Fibroblast of skin of left biceps (primary cell): ENCODE measurements at places on chromosomes 1 and 21.

GRCh38 chr1:230792691-230793462 lies 45.7 kb downstream of the CAPN9 start:
- DNase-seq = no peak

GRCh38 chr1:190138702-190139101 lies 339.0 kb downstream of the BRINP3 start:
- DNase-seq = no peak

- DNase-seq = no peak
Measured at GRCh38 chr1:45686015-45686287, 382 bp downstream of the GPBP1L1 start.

DNA sequence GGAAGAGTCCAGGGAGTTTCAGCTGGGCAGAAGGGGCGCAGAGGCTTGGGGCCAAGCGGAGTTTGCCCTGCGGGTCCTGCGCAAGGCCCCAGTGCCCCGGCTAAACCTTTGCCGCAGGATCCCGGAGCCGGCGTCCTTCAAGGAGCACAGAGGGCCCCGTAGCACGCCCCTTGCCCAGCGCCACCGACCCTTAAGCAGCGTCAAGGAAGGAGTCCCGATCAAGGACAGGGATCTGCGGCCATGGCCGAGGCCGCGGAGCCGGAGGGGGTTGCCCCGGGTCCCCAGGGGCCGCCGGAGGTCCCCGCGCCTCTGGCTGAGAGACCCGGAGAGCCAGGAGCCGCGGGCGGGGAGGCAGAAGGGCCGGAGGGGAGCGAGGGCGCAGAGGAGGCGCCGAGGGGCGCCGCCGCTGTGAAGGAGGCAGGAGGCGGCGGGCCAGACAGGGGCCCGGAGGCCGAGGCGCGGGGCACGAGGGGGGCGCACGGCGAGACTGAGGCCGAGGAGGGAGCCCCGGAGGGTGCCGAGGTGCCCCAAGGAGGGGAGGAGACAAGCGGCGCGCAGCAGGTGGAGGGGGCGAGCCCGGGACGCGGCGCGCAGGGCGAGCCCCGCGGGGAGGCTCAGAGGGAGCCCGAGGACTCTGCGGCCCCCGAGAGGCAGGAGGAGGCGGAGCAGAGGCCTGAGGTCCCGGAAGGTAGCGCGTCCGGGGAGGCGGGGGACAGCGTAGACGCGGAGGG lies 520 bp downstream of the CLIC6 start:
- DNase-seq = no peak

DNA sequence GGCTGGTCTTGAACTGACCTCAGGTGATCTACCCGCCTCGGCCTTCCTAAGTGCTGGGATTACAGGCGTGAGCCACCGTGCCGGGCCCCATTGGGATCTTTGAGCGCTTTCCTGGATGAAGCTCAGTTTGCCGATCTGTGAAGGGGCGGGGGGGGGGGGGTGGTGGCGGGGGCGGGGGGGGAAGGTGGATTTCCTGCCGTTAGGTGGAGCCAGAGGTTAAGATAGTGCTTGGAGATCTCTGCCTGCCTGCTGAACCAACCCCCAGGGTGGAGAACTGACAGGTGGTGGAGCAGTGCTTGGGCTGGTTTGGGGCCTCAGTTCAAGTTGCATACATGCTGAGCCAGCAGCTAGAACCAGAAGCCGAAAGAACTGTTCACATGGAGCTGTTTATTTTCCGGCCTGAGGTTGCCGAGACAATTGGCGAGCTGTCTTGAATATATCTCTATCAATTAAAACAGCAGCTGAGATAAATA lies 1.7 kb downstream of the TMCC2 start:
- DNase-seq = no peak

DNA sequence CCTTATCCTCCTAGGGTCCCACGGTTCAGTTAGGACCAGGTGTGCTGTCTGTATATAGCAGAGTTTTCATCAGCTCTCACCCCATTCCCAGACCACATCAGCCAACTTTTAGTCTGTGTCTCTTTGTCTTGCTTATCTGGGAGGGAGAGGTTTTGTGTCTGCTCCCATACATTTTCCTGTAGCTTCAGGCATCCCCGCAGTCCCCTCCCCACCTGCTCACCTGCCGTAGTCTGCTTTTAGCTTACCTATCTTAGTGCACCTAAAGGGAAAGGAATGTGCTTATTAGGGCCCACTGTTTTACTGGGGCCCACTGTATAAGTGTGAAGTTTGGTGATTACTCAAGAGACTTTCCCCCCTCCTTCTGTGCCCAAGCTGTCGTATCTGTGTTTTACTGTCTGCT lies 225.1 kb downstream of the PLA2G4A start:
- no peak for DNase-seq

GRCh38 chr1:40575336-40575735 lies 43.9 kb downstream of the ZNF684 start:
- DNase-seq = no peak

DNA sequence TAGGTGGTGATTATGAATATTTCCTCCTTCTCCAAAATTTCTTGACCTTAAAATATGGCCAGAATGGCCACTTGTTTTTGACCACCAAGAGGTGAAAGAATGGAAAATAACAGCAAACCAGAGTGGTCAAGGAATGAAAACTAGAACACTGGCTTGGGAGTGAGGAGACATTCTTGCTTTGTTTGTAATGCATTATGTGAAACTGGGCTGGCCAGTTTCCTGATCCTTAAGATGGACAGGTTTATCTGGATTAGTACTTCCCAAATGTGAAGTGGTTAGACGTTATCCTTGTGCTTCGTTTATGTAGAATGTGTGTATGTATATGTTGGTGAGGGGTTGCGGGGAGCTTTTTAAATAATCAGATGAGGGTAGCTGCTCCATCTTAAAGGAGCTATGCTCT lies 12.8 kb downstream of the PLA2G4A start:
- DNase-seq = no peak

- DNase-seq = no peak
Measured at GRCh38 chr1:74340656-74341055, 105.5 kb downstream of the TNNI3K start.

DNA sequence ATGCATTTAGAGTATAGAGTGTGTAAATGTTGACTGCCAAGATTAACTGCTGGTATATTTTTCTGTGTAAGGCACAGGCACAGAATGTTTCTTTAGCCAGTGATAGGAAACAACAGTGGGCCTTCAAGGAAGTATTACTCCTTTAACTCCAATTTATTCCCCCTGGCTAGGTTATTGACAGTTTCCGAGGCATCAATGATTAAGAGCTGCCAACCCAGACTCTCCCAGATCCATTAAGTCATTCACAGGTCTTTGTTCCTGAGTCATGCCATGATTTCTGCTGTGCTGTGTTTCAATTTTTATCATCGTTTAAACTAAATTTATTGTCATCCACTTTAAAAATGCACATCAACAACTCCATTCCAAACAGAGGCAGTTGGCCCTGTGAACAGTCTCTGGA lies 9.2 kb downstream of the ZNF648 start:
- no peak for DNase-seq

- DNase-seq = peak; percentile 2
Measured at GRCh38 chr1:172719694-172720138, 60.8 kb downstream of the FASLG start.

GRCh38 chr1:183498342-183498991 lies 26.2 kb downstream of the SMG7 start:
- no peak for DNase-seq

DNA sequence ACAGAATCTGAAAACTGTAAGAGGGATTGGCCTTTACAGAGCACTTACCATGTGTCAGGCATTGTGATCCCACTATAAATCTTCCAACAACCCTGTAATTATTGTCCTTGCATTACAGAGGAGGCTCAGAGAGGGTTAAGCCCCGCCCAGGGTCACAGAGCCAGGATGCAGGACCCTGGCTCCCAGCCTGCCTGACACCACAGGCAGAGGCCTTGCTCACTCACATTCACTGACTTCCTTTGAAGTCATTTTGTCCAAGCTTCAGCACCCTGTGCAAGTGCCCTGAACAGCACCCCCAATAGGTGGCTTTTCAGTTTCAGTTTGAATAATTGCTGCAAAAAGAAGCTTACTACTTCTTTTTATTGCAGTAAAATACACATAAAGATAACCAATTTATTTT lies 256.8 kb upstream of the NFIA start:
- DNase-seq = no peak

DNA sequence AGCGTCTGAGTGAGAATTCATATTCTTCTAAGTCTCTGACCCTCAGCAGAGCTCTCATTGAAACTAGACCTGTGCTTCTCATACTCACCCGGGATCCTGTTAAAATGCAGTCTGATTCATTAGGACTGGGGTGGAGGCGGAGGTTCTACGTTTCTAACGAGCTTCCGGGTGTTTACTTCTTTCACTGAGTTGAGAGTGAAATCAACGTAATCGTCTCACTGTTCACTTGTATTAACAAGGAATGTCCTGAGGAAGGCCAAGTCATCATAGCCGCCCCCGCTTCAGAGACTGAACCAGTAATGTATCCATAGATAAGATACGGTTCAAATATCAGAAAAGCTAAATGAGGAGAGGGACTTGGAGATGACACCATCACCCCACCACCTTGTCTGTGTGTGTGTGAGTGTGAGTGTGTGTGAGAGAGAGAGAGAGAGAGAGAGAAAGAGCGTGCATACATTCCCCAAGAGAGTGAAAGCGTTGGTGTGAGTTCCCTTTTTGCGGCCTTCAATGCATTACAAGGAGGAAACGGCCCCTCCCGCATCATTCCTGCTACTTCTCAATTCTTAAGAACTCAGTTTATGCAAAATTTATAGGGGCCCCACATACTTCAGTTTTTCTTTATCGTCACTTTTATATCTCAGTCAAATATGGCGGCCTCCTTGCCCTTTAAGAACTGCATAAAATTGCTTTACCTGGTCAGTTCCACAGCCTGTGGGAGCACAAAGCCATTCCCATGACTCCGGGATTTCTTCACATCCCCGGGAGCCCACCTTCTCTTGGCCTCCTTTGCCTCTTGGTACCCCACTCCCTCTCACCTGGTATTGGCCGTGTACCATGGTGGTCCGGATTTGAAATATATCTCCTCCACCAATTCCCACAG lies 19.8 kb downstream of the KMO start:
- DNase-seq = no peak

GRCh38 chr1:202935844-202936243 lies 8.8 kb upstream of the KLHL12 start:
- DNase-seq = no peak

DNA sequence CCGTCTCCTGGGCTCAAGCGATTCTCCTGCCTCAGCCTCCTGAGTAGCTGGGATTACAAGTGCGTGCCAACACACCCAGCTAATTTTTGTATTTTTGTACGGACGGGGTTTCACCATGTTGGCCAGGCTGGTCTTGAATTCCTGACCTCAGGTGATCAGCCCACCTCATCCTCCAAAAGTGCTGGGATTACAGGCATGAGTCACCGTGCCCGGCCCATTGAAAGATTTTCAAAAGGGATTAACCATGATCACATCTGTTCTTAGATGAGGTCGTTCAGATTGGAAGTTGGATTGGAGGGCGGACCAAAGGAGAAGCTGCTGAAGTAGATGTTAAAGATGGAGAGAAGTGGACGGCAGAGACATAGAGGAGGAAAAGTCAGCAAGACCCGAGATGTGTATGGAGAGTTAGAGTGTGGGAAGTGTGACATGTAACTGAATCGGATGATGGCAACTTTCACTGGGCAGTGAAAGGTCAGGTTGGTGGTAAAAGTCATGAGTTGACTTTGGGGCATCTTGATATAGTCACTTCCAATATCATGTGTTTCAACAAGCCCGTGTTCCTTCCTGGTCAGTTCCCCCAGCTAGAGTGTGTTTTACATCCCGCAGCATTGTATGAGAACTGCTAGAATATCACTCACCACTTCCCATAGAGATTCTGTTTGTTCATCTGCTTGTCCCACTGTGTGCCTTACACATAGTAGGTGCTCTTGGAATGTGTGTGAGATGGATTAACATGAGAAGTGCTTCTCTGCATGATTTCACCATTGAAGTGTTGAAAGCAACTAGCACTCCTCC lies 54.4 kb upstream of the TINAGL1 start:
- DNase-seq = no peak

DNA sequence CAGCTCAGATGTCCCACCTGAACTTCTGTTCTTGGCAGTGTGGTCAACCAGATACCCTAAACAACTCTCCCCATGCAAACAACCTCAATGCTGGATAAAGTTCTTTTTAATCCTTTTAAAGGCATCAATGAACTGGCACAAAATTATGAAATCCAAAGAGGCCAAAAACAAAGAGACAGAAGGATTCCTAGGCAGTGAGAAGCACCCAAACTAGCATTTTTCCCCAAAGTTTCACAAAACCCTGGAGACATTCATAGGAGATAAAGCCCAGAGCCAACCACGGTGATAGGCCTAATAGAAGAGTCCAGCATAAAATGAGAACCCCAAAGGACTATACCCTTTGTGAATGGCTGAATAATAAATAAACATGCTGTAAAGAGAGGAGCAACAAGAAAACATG lies 50.7 kb downstream of the MATN1 start:
- DNase-seq = no peak

DNA sequence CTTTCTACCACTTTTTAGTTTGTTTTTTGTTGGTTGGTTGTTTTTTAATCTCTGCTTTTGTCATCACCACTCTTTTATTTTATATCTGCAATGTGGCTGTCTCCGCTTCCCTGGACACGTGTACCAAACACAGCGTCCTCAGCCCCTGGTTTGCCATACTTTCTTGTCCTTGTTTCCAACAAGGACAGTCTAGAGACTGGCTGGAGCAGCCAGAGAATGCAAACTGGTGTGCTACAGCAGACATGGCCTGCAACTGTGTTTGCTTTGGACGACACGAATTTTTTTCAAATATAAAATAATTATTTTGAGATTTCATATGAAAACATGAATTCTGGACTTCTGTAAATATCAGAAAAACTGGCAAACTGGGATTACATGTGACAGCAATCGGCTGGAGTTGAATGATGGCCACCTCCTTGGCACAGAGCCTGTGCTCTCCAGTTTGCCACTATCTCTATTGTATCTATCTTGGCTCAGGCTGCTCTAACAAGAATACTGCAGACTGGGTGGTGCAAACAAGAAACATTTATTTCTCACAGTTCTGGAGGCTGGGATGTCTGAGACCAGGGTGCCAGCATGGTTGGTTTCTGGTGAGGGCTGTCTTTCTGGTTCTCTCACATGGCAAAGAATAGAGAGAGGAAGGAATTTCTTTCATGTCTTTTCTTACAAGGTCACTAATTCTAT lies 34.6 kb upstream of the POU2F1 start:
- no peak for DNase-seq

DNA sequence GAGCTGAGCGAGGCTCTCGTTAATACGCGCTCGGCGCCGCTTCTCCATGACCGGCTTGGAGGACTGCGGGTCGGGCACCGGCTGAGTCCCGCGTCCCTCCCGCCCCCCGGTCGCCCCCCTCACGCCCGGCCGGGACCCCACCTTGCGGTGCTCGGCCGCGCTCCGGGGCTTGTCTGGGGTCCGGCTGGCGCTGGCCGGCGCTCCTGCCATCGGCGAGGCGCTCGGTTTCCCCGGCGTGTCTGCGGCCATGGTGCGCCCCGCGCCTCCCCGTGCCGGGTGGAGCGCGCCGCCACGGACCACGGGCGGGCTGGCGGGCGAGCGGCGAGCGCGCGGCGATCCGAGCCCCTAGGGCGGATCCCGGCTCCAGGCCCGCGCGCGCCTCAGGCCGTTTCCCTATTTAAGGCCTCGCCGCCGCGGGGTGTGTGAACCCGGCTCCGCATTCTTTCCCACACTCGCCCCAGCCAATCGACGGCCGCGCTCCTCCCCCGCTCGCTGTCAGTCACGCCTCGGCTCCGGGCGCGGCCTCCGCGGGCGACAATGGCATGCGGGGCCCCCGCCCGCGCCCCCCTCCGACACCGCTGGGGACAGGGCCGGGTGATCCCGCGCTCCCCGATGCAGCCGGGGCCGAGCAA lies at the start of gene HES4:
Gene HES4, minus strand, starts transcription at position 373 of the 632 bp plus-strand sequence. Its CDS starts 124 bp downstream, at position 249.
- DNase-seq = peak; percentile 67
